ENCODE measurements at places on chromosomes 1 and 21. TPM values are rescaled to one million over a fixed set of nuclear protein-coding genes. Genes with fewer than 3 reads are reported as not detected.
A peak's percentile ranks its signal among the peaks of the same experiment; 100 is the strongest.

GRCh38 chr21:37435120-37435519 is 68.5 kb downstream of the DYRK1A start:
- peak; percentile 99 for DNase-seq

DNA sequence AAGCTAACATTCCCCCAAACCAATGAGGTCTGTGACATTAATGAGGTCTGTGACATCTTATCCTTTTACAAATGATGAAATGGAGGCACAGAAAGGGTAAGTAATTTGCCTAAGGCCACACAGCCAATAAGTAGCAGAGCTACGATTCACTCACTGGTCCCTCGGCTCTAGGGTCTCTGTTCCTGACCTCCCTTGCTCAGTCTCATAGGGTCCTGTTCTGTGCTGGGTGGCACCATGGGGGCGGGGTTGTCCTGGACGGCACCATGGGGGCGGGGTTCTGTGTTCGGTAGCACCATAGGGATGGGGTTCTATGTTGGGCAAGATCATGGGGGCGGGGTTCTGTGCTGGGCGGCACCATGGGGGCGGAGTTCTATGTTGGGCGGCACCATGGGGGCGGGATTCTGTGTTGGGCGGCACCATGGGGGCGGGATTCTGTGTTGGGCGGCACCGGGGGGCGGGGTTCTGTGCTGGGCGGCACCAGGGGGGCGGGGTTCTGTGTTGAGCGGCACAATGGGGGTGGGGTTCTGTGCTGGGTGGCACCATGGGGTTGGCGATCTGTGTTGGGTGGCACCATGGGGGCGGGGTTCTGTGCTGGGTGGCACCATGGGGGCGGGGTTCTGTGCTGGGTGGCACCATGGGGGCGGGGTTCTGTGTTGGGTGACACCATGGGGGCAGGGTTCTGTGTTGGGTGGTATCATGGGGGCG is 55.6 kb downstream of the CLSTN1 start:
- DNase-seq: no peak

DNA sequence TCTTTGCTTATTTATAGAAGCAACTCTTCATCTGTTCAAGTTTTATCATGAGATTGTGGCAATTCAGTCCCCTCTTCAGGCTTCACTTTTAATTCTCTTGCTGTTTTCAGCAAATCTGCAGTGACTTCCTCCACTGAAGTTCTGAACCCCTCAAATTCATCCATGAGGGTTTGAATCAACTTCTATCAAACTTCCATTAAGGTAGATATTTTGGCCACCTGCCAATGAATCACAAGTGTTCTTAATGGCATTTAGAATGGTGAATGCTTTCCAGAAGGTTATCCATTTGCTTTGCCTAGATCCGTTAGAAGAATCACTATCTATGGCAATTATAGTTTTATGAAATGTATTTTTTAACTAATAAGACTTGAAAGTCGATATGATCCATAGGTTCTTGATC is 946.7 kb upstream of the B3GALT2 start:
- DNase-seq: no peak

The BRDT gene
- not detected for total RNA-seq

The KRTAP19-3 gene
- total RNA-seq: not detected
